Glutamatergic neuron (in vitro differentiated cells): ENCODE measurements at places on chromosomes 7 and 10. TPM values are rescaled to one million over a fixed set of nuclear protein-coding genes. Genes with fewer than 3 reads are reported as not detected.

The CALCR gene
- total RNA-seq = not detected

The BTRC gene
- 28.9 TPM for total RNA-seq

The MMD2 gene
- total RNA-seq = 0.47 TPM

The PLEKHS1 gene
- not detected for total RNA-seq

The EPHA1 gene
- 4.7 TPM for total RNA-seq

The ASB10 gene
- total RNA-seq = not detected

DNA sequence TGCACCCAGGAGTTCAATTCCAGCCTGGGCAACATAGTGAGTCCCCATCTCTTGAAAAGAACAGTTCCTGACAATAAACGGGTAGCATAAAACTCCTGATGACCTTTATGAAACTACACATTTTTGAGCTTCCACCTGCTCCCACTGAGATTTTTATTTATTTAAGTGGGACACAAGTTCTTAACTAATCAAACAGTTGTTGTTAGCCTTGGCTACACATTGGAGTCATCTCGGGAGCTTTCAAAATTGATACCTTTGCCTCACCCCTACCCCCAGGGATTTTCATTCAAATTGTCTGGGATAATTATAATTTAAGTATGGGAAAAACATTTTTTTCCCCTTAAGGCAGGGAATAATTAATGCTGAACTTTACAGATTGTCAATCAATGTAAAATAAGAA is 39.3 kb downstream of the MALSU1 start:
- no peak overlapping the region for H3K4me3 ChIP-seq
- H3K36me3 ChIP-seq = no peaks in the 10 kb centered on the region
- no peaks in the 10 kb centered on the region for H3K27me3 ChIP-seq
- DNase-seq = no peak
- H3K27ac ChIP-seq = no peak overlapping the region
- H3K4me1 ChIP-seq = peaks cover under 1% of the 10 kb centered on the region

DNA sequence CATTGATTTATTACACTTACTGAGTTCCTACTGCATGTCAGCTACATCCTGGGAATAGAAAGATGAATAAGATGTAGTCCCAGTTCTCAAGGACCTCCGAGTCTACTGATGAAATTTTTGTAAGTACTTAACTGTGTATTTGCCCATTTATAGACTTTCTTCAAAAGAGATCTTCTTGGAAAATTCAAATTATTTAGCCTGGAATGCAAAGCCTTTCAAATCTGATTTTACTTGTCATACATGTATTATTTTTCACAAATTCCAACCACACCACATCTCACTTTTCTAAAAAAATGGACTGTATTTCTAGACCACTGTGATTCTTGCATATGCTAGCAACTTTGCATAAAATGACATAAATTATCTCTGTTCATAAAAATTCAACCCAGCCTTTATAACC is 581.3 kb downstream of the ATRNL1 start:
- no peak overlapping the region for H3K4me3 ChIP-seq
- H3K27ac ChIP-seq = no peak overlapping the region
- DNase-seq = no peak

- H3K4me3 ChIP-seq = no peak overlapping the region
- no peak for DNase-seq
- no peaks in the 10 kb centered on the region for H3K36me3 ChIP-seq
- H3K4me1 ChIP-seq = no peaks in the 10 kb centered on the region
Measured at GRCh38 chr10:90621577-90621976, 236.3 kb downstream of the HTR7 start.

- peaks cover 6% of the 10 kb centered on the region for H3K27me3 ChIP-seq
- no peaks in the 10 kb centered on the region for H3K36me3 ChIP-seq
- no peak overlapping the region for H3K4me3 ChIP-seq
- no peaks in the 10 kb centered on the region for H3K4me1 ChIP-seq
Measured at GRCh38 chr7:140923358-140924006, 1.2 kb downstream of the BRAF start.

GRCh38 chr7:132145466-132145865 is 430.8 kb downstream of the PLXNA4 start:
- peaks cover 4% of the 10 kb centered on the region for H3K27me3 ChIP-seq
- DNase-seq = no peak
- peak overlapping the region; percentile 49 for H3K27ac ChIP-seq
- H3K36me3 ChIP-seq = peaks cover 5% of the 10 kb centered on the region

DNA sequence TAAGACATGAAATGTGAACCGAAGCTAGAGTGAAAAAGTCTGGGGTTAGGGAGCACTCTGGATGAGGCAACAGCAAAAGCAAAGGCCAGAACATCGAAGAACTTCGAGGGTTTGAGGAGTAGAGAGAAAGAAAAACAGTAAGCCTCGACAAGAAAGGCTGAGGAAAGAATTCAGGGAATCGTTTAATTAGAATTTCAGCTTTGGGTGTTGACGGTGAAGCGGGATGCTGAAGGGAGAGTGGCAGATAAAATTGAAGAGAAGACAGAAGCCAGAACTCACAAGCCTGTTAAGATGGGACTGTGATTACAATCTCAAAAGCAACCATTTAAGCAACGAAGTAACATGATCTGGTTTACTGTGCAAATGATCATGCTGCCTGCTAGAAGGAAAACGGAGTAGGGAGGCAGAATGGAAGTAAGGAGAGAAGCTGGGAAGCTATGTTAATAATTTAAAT is 2.1 kb downstream of the TRDMT1 start:
- no peak for DNase-seq
- H3K4me1 ChIP-seq = peaks cover 7% of the 10 kb centered on the region
- H3K36me3 ChIP-seq = no peaks in the 10 kb centered on the region
- H3K27me3 ChIP-seq = peaks cover 3% of the 10 kb centered on the region
- peak overlapping the region; percentile 36 for H3K27ac ChIP-seq

DNA sequence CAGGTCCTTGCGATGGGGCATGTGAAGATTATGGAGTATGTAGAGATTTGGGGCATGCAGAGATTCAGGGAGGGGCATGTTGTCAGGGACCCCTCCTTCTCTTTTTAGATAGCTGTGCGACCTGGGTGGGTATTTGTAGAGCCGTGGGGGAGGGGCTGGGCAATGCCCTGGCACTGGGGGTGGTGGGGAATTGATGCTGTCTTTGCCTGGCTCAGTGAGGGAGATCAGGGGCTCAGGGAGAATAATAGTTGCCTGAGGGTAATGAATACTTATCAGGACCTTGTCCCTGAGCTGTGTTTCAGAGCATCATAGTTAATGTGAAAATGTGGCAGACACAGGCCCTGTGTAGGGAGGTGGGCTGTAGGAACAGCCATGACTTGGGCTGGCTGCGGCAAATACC is 3.5 kb downstream of the RAMP3 start:
- no peak for DNase-seq
- H3K36me3 ChIP-seq = peaks cover 22% of the 10 kb centered on the region
- H3K4me3 ChIP-seq = no peak overlapping the region
- no peak overlapping the region for H3K27ac ChIP-seq
- H3K27me3 ChIP-seq = peaks cover 18% of the 10 kb centered on the region
- H3K4me1 ChIP-seq = no peaks in the 10 kb centered on the region

DNA sequence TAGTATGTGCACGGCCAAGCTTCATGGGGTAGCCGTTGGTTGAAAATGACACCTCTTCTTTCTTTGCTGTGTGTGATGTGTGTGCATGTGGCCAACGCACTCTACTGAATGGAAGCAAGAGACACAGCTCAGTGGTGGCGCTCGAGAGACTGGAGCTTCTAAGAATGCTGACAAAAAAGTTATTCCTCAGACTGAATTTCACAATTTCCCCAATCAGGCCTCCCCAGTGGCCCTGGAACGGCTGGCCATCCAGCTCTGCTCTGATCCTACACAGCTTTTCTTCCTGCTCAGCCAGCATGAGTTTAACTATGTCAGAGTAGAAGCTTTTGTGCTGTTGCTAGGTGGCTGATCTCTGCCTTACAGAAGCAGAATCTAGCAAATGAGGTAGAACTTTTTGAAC is 186.7 kb upstream of the PLXDC2 start:
- no peaks in the 10 kb centered on the region for H3K27me3 ChIP-seq
- DNase-seq = no peak
- no peak overlapping the region for H3K27ac ChIP-seq
- no peaks in the 10 kb centered on the region for H3K36me3 ChIP-seq
- no peak overlapping the region for H3K4me3 ChIP-seq

DNA sequence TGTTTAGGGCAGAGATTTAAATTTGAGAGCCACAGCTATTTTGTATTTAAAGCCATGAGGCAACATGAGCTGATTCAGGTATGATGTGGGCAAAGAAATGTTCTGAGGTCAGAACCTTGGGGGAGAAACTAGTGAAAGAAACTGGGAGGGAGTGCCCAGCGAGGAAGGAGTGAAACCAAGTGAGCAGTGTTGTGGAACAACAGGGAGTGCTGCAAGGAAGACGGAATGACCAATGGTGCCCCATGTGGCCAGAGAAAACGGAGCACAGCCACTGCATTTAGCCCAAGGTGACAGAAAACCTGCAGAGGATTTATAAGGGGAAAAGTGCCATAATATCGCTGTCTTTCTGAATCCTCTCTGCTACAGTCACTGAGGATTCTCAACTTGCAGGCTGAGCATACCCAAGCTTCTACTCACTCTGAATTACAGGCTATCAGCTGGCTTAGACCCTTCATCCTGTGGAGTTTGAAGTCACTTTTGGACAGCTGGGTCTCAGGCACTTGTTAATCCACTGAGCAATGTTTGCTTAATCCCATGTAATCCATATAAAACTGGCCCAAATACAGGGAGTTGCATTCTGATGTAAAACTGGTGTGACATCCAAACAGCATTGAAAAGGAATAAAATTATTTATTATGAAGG is 777.3 kb downstream of the CCSER2 start:
- H3K36me3 ChIP-seq = no peaks in the 10 kb centered on the region
- peak; percentile 53 for DNase-seq
- H3K4me1 ChIP-seq = peaks cover 4% of the 10 kb centered on the region
- H3K27ac ChIP-seq = no peak overlapping the region

DNA sequence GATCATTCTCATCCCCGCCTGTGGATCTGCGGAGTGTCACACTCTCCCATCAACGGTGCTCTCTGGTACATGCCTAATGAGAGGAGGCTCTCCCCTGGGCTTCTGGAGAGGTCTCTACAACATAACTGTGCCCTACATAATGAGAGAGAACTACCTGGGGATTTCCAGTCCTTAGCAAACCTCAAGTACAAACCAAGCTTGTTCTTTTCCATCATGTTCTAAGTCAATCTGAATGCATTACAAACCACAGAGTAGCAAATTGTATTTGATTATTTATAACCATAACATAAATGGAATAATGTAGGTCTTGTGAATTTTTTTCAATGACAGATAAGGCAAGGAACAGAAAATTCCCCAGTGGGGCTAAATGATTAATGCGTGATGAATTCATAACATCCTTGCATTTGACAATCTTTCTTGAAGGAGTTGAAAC is 412.4 kb upstream of the NRP1 start:
- peaks cover 6% of the 10 kb centered on the region for H3K4me1 ChIP-seq
- H3K27me3 ChIP-seq = no peaks in the 10 kb centered on the region
- DNase-seq = no peak
- peak overlapping the region; percentile 18 for H3K4me3 ChIP-seq
- no peaks in the 10 kb centered on the region for H3K36me3 ChIP-seq

DNA sequence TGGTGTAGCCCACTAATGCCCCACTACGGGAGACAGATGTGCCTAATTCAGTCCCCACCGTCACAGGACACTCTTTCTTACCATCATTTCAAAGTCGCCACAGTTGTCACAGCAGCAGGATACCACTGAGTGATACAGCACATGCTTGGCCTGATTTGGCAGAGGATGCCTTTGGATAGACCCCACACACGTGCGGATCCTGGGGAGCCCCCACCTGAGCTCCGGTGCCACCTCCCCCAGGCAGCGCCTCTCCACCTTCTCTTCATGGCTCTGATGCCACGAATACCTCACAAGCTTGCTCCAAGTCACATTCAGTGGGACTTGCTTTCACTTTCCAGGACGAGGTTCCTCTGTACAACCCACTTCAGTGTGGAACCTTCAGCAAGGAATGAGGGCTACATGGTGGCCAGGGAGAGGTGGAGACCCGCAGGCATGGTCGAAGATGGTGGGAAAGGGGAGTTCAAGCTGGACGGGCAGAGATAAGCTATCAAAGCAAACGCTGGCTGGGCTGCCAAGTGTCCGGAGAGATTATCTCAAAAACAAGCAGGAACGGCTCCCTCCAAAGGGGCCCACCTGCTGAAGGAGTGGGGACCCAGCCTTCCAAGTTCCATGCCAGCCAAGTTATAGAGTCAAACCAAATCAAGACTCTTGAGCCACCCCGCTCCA is 107.4 kb downstream of the ZRANB1 start:
- H3K4me1 ChIP-seq = peaks cover 52% of the 10 kb centered on the region
- peaks cover 13% of the 10 kb centered on the region for H3K27me3 ChIP-seq
- H3K27ac ChIP-seq = peak overlapping the region; percentile 86
- DNase-seq = no peak
- H3K4me3 ChIP-seq = no peak overlapping the region

DNA sequence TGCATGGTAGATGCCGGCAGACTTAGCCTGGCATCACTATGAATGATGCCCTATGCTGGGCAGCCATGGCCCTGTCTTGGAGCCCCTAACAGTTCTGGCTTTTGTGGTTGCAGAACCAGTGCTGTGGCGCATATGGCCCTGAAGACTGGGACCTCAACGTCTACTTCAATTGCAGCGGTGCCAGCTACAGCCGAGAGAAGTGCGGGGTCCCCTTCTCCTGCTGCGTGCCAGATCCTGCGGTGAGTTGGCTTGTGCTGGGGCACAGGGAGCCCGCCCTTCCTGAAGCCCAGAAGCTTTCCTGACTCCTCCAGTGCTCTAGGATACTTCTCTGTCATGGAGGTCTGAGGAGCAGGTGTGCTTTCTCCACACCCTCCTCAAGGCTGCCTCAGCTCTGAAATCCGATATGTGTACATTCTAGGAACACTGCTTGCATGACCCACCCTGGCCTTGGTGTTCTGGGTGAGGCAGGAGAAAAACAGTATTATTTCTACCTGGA is 25.6 kb upstream of the SH2D4B start:
- no peak for DNase-seq
- H3K27ac ChIP-seq = no peak overlapping the region
- H3K36me3 ChIP-seq = no peaks in the 10 kb centered on the region
- peaks cover 14% of the 10 kb centered on the region for H3K27me3 ChIP-seq
- no peak overlapping the region for H3K4me3 ChIP-seq

GRCh38 chr10:86964061-86964846 is 4.0 kb upstream of the ADIRF start:
- no peak overlapping the region for H3K27ac ChIP-seq
- DNase-seq = peak; percentile 18
- peaks cover 14% of the 10 kb centered on the region for H3K27me3 ChIP-seq
- peaks cover 27% of the 10 kb centered on the region for H3K4me1 ChIP-seq
- H3K36me3 ChIP-seq = no peaks in the 10 kb centered on the region
- no peak overlapping the region for H3K4me3 ChIP-seq

GRCh38 chr7:128351296-128352152 is 7.8 kb upstream of the RBM28 start:
- H3K4me1 ChIP-seq = no peaks in the 10 kb centered on the region
- peaks cover 20% of the 10 kb centered on the region for H3K27me3 ChIP-seq
- no peak overlapping the region for H3K27ac ChIP-seq
- peaks cover 10% of the 10 kb centered on the region for H3K36me3 ChIP-seq
- peak; percentile 47 for DNase-seq
